Endothelial cell (in vitro differentiated cells): ENCODE measurements at places on chromosomes 1 and 21.
A peak's percentile ranks its signal among the peaks of the same experiment; 100 is the strongest.

GRCh38 chr1:31780632-31781031 lies 16.5 kb upstream of the ADGRB2 start:
- peaks cover 8% of the 10 kb centered on the region for H3K4me1 ChIP-seq
- H3K4me3 ChIP-seq, result no peak overlapping the region
- no peaks in the 10 kb centered on the region for H3K36me3 ChIP-seq
- DNase-seq, result no peak
- H3K27ac ChIP-seq, result peak overlapping the region; percentile 2
- H3K27me3 ChIP-seq, result peaks cover 16% of the 10 kb centered on the region

DNA sequence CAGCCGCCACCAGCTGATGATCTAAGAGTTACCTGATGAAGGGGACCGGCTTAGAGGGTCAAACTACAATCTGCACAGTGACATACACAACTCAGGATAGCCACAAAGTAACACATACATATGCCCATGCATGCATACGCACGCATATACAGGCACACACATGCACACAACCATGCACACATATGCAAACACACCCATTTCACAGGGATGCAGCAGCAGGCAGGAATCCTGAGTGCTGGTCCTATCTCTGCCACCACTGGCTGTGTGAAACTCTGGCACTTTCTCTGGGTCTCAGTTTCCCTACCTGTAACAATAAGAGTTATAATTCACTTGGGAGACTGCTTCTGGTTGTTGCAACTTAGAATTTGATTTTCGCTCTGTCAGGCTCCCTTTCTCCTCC lies 520.2 kb downstream of the PTPRU start:
- H3K4me3 ChIP-seq, result no peak overlapping the region
- no peaks in the 10 kb centered on the region for H3K36me3 ChIP-seq
- H3K4me1 ChIP-seq, result no peaks in the 10 kb centered on the region
- H3K27me3 ChIP-seq, result no peaks in the 10 kb centered on the region
- DNase-seq, result no peak
- H3K27ac ChIP-seq, result no peak overlapping the region

DNA sequence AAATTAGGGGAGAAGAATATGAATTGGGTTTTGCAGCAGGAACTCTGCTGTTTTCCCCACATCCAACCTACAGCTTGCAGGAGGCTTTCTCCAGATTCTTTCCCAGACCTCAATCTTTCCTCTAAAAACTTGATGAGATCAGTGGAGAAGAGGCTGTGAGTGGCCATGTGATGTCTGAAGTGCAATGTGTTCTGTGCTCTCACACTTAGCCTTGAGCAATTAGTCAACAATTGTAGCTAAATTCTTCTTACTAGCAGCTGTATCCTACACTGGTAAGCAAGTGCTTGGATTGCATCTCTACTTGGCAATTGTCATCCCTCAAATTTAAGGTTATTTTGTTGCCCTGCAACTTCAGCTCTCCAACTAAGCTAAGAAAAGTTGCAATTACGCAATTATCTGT lies 807.3 kb upstream of the RGS18 start:
- no peak overlapping the region for H3K27ac ChIP-seq
- no peaks in the 10 kb centered on the region for H3K36me3 ChIP-seq
- no peak overlapping the region for H3K4me3 ChIP-seq
- no peaks in the 10 kb centered on the region for H3K27me3 ChIP-seq

GRCh38 chr21:15408089-15408488 lies 321.7 kb upstream of the USP25 start:
- no peaks in the 10 kb centered on the region for H3K36me3 ChIP-seq
- H3K27ac ChIP-seq, result no peak overlapping the region
- no peak overlapping the region for H3K4me3 ChIP-seq
- peaks cover 2% of the 10 kb centered on the region for H3K27me3 ChIP-seq
- no peak for DNase-seq

- DNase-seq, result no peak
- H3K27ac ChIP-seq, result no peak overlapping the region
- H3K4me1 ChIP-seq, result peaks cover 27% of the 10 kb centered on the region
- peaks cover 7% of the 10 kb centered on the region for H3K27me3 ChIP-seq
Observed at GRCh38 chr1:224753491-224753890, 137.4 kb downstream of the CNIH3 start.

DNA sequence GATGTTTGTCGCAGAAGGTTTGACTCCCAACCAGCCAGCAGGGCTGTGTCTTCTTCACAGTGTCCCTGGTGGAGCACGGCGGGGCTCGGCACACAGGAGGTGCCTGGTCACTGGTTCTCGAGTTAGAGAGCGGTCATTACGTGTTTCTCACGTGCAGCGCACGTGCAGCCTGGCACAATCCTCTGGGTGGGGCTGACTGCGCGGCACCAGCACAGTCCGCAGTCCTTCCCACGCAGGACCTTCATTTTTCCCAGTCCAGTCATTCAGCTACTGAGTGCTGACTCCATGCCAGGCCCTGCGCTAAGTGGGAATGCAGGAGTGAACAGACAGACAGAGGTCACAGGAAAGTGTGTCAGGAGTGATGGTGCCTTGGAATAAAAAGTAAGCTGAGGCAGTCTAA lies 46.2 kb upstream of the GPR153 start:
- H3K27me3 ChIP-seq, result peaks cover 10% of the 10 kb centered on the region
- no peaks in the 10 kb centered on the region for H3K4me1 ChIP-seq
- no peak for DNase-seq
- H3K36me3 ChIP-seq, result peaks cover 30% of the 10 kb centered on the region

DNA sequence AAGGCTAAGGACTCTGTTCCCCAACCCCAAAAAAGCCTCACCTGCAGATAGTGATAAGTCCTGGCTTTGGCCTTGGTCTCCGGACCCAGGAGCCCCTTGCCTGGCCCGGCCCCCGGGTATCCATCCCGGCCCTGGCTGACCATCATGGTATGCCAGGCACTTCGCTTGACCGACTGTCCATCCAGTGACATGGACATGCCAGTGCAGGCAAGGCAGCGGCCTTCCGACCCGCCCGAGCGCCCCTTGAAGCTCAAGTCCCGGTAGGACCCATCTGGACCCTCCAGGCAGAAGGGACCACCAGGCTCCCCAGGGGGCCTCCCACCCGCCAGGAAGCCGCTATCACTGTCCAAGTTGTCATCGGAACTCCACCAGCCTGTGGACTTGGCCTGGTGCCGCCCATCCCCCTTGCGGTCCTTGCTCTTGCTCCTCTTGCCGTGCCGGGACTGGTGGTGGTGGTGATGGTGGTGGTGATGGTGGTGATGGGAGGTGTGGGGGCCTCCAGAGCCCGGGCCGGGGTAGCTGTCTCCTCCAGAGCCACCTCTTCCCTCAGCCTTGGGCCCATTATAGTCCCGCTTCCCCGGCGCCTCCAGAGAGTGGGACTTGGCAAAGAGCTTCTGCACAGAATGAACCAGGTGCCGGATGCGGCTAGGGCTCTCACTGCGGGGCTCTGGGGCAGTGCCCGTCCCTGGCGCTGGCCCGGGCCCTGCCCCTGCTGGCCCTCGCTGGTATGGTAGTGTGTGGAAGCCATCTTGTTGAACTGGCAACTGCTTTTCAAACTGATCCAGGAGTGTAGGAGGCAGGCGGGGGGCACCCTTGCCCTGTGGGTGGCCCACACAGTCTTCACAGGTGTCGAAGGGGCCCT lies 25.0 kb downstream of the DLGAP3 start:
- H3K4me1 ChIP-seq, result peaks cover 2% of the 10 kb centered on the region
- no peak overlapping the region for H3K27ac ChIP-seq
- peaks cover 4% of the 10 kb centered on the region for H3K27me3 ChIP-seq
- no peaks in the 10 kb centered on the region for H3K36me3 ChIP-seq
- no peak for DNase-seq

DNA sequence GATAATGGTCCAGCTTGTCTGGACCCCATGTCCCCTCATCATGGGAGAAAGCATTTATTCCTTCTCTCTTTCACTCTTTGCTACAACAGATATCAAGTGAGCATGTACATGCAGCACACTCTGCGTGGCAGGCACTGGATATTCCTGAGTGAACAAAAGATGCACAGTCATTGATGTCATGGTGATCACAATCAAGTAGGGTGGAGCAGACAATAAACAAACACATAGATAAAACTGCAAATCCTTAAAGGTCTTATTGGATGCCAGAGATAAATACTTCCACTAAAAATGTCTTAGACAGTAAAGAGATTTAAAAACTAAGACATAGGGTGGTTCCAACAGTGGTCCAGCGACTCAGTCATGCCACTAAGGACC lies 178.0 kb downstream of the ZC3H11B start:
- H3K36me3 ChIP-seq, result no peaks in the 10 kb centered on the region
- no peak overlapping the region for H3K4me3 ChIP-seq
- peaks cover 8% of the 10 kb centered on the region for H3K4me1 ChIP-seq
- no peak for DNase-seq

DNA sequence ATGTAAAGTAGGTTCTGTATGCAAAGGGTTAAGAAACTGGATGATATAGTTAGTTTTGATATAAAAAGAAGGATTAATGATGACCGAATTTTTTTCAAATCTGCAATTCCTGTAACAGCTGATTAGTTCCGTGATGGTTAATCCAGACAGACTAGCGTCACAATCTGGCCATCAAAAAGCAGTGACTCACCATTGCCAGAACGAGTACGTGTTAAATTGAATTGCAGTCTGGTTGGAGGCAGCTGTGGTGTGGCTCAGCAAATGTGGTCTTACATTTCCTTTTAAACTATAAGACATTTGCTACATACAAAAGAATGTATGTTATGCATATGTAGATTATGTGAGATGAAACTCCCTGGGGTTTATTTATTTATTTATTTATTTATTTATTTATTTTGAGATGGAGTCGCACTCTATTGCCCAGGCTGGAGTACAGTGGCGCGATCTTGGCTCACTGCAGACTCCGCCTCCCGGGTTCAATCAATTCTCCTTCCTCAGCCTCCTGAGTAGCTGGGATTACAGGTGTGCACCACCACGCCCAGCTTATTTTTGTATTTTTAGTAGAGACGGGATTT lies 139.8 kb downstream of the RYR2 start:
- H3K4me1 ChIP-seq, result peaks cover 6% of the 10 kb centered on the region
- H3K36me3 ChIP-seq, result no peaks in the 10 kb centered on the region
- no peaks in the 10 kb centered on the region for H3K27me3 ChIP-seq

GRCh38 chr21:35303085-35303484 lies 254.0 kb upstream of the RUNX1 start:
- H3K27ac ChIP-seq, result no peak overlapping the region
- H3K4me1 ChIP-seq, result no peaks in the 10 kb centered on the region
- H3K36me3 ChIP-seq, result no peaks in the 10 kb centered on the region
- no peak for DNase-seq
- H3K27me3 ChIP-seq, result no peaks in the 10 kb centered on the region
- H3K4me3 ChIP-seq, result no peak overlapping the region

DNA sequence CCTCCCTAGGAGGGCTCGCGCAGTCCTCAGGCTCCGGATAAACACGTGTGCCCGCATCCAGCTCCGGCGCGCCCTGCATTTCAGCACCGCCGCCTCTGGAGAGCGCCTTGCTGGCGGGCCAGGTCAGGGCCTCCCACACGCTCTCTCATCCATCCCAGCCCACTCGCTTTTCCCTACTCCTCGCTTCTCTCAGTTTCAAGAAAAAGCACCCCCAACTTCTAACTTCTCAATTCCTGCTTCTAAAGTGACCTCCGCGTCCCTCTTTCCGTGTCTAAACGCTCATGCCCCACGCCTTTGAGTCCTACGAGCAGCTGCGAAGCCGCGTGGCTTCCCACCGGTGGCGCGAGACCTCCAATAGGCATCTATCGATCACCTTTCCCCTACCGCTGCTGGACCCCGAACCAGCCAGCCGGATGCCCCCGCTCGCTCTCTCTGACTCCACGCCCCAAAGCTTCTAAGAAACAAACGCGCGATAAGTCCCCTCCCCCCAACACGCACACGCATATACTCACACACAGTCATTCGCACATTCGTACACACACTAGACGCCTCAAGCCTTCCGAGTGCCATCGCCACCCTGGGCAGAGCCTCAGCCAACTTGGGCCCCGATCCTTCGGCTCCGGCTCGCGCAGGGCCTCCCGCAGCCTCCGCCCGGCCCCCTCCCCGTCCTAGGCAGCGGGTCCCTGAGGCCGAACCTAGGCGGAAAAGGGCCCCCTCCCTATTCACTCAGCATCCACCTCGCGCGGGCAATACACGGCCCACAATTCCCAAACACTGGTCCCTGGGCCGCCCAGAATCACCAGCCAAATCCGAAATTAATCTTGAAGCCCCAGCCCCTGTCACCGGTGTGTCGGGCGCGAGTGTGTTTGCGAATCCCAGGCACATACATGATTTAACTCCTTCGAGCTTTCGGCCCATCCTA lies 1.1 kb downstream of the NMNAT2 start:
- H3K4me1 ChIP-seq, result peaks cover 22% of the 10 kb centered on the region
- DNase-seq, result peak; percentile 90
- H3K36me3 ChIP-seq, result peaks cover 4% of the 10 kb centered on the region
- H3K27ac ChIP-seq, result no peak overlapping the region
- H3K27me3 ChIP-seq, result peaks cover 11% of the 10 kb centered on the region

GRCh38 chr21:16536140-16536539 lies 806.4 kb downstream of the USP25 start:
- no peaks in the 10 kb centered on the region for H3K27me3 ChIP-seq
- H3K36me3 ChIP-seq, result peaks cover 6% of the 10 kb centered on the region
- no peak overlapping the region for H3K4me3 ChIP-seq
- peaks cover 12% of the 10 kb centered on the region for H3K4me1 ChIP-seq

- no peaks in the 10 kb centered on the region for H3K27me3 ChIP-seq
- H3K27ac ChIP-seq, result no peak overlapping the region
- H3K4me3 ChIP-seq, result no peak overlapping the region
- no peaks in the 10 kb centered on the region for H3K36me3 ChIP-seq
Observed at GRCh38 chr1:243543501-243543900, 287.7 kb downstream of the SDCCAG8 start.

GRCh38 chr1:185363205-185363604 lies 46.2 kb upstream of the IVNS1ABP start:
- H3K27ac ChIP-seq, result no peak overlapping the region
- no peak overlapping the region for H3K4me3 ChIP-seq
- H3K27me3 ChIP-seq, result peaks cover under 1% of the 10 kb centered on the region
- peaks cover 2% of the 10 kb centered on the region for H3K4me1 ChIP-seq
- H3K36me3 ChIP-seq, result no peaks in the 10 kb centered on the region

DNA sequence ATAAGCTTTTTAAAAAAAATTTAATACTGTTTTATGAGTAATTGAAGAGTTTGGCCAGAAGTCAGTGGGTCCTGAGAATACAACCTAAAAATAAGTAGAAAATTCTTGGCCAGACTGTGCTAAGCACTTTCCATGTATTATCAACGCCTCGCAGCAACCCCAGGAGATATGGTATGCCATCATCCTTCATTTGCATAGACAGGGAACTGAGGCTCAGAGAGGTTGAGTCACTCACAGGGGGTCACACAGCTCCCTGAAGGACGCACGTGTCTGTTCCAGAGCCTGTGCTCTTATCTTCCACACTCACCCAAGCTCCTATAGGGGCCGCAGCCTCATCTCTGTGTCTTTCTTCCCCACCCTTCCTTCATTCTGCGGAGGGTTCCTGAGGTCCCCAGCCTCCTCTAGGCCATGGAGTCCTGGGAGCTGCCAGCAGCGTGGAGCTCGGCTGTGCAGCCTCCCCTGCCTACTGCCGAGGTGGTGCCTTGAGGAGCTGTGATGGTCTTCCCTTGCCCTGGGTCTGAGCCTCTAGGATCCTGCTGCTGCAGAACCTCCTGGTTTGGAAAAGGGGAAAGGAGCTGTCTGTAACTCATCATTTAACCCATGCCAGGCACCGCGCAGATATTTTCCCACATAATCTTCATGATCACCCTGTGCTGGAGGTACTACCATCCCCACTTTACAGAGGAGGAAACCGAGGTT lies 30.3 kb upstream of the ECE1 start:
- H3K27ac ChIP-seq, result peak overlapping the region; percentile 96
- H3K36me3 ChIP-seq, result peaks cover 11% of the 10 kb centered on the region
- DNase-seq, result no peak
- H3K4me3 ChIP-seq, result peak overlapping the region; percentile 65

- no peak overlapping the region for H3K27ac ChIP-seq
- DNase-seq, result no peak
- H3K27me3 ChIP-seq, result no peaks in the 10 kb centered on the region
- no peaks in the 10 kb centered on the region for H3K36me3 ChIP-seq
- H3K4me1 ChIP-seq, result peaks cover 2% of the 10 kb centered on the region
Observed at GRCh38 chr1:48831120-48831978, 54.7 kb upstream of the BEND5 start.
